Fibroblast of skin of right quadriceps (primary cell): ENCODE measurements at places on chromosomes 7 and 10.

- DNase-seq = peak; percentile 60
Measured at GRCh38 chr7:80847027-80847426, 71.8 kb downstream of the SEMA3C start.

- DNase-seq = no peak
Measured at GRCh38 chr10:3573498-3573897, 211.5 kb downstream of the KLF6 start.

- DNase-seq = no peak
Measured at GRCh38 chr7:66958538-66959350, 36.6 kb downstream of the SBDS start.

DNA sequence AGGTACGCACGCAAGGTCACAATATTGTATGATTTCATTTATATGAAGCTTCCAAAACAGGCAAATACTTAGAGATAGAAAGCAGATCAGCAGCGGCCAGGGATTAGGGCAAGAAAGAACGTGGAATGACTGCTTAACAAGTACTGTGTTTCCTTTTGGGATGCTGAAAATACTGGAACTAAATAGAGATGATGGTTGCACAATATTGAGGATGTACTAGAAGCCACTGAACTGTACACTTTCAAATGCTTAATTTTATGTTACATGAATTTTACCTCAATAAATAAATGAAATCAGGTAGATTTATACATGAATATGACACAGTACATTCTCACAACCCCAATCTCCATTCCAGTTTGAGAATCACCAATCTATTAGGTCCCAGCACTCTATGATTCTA is 15.6 kb downstream of the SEM1 start:
- DNase-seq = no peak

DNA sequence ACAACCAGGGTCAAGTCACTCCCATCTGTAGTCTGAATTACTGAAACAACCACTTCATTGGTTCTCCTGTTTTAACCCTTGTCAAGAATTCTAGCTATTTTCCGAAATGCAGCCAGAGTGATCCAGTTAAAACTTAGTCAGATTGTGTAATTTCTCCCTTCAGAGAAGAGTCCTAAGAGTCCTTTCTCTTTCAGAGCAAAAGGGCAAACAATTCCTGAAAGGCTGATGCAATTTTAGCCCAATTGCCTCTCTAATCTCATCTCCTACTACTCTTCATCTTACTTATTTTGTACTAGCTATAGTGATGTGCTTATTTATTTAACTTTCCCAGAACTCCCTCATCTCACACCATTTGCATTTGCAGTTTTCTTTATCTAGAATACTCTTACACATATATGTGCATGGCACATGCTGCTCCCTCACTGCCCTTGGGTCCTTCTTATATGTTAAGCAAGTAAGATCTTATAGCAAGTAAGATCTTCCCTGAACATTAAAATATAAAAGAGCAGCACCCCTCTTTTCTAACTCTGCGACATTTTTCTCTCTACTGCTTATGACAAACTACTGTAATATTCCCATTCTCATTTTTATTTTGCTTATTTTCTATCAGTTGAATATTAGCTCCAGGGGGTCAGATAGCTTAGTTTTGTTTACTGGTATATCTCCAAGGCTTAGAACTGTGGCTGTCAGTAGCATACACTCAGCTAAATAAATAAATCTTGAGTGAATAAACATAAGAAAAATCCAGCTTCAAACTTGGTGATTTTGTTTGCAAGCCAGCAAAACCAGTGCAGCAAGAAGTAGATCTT is 44.6 kb downstream of the HGF start:
- peak; percentile 61 for DNase-seq

DNA sequence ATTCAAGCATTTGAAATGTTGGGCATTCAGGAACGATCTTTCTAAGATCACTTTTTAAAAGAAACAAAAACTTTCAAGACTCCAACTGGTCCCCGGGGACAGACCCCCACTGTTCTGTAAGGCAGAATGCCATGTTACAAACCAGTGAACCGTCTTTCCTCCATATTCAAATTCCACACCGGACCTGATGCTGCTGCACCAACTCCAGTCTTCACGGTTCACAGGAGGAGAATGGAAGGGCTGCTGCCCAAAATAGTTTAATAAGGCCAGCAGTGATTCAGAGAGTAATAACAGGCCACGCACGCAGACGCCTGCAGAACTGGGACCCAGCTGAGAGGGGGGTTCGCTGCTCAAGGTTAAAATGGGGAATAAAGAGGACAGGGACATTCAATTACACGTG is 47.2 kb downstream of the OSBPL3 start:
- DNase-seq = no peak

- peak; percentile 75 for DNase-seq
Measured at GRCh38 chr7:93843260-93843659, 47.3 kb downstream of the TFPI2 start.

- DNase-seq = peak; percentile 54
Measured at GRCh38 chr7:112152186-112152585, 54.0 kb downstream of the DOCK4 start.

- DNase-seq = peak; percentile 66
Measured at GRCh38 chr7:6252748-6253147, 19.7 kb downstream of the CYTH3 start.

DNA sequence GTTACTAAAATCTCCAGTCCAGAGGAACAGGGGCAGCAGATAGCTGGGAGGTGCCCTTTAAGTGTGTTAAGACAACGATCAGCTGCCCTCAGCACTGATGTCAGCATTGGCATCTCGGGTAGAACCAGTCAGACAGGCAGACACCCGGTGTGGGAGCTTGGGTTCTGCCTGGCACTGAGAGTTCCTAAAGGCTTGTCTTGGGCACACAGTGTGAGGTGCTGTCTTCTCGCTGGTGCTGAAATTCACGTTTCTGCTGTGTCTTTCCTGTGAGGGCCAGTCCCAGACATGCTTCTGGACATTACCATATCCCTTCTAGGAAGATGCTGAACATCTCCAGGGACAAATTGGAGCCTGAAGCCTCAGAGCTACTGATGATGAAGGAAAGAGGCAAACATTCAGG is 156.2 kb downstream of the DNAJB6 start:
- no peak for DNase-seq

- no peak for DNase-seq
Measured at GRCh38 chr10:44806950-44807349, 104.2 kb upstream of the TMEM72 start.

DNA sequence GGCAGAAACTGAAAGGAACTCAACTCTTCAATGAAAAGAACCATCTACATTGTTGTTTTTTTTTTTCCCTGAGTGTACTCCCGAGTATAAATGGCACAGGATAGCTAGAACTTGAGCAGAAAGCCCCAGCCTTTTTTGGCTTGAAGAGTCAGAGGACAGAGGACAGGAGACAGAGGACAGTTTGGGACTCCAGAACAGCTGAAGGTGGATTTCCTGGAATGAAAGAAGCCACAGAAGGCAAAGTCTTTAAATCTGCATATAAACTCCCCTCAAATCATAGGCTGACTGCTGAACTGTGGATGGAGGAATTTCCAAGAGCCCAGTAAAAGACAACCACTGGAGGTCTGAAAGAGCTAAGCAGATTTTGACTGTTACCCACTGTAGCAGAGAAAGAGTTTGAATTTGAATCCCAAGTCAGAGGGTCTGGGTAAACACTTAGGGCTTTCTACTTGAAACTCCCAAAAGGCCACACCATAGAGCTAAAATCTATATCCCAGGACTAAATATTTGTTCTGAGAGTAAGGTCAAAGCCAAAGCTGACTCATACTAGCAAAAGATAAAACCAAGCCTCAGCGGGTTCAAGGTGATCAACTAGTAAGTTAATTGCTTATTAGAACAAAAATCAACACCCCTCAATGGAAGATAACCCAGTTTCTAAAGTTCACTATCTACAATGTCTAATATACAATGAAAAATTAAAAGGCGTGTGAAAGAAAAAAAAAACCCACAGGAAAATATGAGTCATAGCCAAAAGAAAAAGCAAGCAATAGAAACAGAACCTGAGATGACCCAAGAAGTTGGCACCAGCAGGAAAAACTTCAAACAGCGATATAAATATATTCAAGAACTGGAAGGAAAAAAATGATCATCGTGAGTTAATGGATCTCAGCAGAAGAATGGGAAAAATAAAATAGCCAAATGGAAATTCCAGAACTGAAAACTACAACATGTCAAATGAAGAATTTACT is 1.8 kb upstream of the OPN1SW start:
- DNase-seq = no peak

DNA sequence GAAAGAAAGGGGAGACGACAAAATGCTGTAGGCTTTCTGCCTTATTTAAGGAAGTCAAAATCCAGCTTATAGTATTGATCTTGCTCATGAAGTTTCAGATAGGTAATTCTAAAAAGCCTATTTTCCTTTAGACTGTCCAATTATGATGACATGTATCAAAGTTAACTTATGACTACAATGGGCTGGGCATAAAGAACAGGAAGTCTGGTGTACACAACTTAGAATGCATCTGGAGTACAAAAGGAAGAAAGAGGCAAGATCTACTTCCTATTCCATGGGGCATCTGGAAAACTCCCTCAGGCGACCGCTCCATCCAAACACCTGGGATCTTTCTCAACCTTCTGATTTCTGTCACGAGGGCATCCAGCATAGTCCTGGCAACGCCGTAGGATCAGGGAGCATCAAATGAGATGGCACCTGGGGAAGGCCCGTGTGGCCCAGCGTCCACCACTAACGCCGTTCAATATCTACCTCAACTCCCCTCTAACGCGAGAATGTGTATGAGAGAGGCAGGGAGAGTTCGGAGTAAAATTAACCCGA is 512 bp downstream of the FAM24B start:
- no peak for DNase-seq

DNA sequence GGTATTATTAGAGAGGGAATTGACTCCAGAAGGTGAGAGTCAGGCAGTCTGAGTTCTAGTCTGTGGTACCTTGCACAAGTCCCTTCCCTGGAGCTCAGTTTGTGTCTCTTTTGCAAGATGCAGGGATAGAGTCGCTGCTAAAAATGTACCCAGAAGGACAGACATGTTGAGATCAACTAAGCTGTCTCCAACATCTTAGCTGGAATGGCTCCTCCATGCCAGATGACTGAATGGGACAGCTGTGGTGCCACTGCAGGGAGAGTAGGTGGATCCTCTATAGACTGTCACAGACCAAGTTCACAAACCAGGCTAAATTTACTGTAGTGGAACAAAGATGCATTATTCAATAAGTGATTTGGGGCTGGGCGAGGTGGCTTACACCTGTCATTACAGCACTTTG is 120.1 kb downstream of the NEURL1 start:
- DNase-seq = no peak

DNA sequence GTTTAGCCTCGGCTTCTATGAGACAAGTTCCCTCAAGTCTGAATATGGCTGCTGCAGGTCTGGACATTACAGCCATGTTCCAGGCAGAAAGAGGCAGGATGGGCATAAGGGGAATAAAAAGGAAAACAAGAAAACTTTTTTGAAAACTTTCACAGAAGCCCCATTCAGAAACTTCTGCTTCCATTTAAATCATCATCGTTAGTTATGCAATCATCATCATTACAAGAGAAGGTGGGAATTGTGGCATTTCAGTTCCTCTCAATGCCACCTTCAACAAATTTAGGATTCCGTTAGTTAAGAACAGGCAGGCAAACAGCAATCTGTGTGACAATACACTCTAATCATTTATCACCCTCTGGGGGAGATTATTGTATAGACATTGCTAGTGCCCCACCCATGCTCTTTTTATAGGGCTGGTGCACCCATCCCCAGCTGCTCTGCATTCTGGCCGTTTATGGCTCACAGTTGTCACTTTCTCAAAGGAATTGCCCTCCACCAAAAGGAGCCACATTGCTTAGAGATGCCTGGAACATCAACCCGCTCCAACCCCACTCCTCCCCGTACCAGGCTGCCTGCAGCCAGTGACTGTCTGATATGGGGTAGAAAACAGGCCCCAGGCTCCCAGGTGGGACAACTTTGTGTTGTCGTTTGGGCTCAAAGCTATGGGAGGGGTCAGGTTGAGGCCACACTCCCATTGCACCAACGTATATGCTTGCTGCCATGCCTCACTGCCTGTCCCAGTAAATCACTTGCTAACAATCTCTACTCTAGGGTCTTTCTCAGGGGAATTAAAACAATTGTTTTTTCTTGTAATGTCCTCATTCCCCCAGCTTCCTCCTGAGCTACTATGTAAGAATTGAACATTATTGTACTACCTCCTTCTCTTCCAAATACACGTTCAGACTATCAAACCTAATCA is 24.2 kb downstream of the ITGB8 start:
- DNase-seq = no peak

DNA sequence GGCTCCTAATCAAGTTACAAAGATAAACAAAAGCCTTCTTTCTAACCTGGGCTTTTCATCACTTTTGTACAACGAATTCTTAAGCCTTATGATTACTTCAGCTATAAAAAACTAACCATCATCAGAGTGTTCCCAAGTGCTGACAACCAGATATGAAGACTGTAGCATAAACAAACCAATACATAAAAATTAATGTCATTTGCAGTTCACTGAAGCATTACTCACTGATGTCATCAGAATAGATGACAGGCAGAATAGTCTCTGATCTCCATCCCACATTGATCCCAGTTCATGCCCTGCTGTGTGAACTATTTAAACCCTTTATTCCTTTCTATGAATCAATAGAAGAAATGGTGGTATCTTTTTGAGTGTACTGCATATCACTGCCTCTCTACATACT is 84.4 kb downstream of the DNAJC1 start:
- peak; percentile 57 for DNase-seq

DNA sequence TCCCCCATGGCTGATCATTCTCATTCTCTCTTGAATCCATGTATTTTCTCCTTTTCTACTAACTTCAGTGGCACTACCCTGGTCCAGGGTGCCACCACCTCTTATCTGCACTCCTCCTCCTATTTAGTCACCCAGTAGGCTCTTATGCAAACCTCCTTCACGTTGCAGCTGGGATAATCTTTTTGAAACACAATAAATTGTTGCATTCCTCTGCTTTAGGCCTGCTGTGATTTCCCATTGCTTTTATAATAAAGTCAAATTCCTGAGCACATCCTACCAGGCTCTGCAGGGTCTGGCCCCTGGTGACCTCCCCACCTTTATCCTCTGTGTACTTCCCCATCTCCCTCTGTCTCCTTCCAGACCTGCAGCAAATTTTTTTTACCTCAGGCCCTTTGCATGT is 112.7 kb upstream of the KIAA1217 start:
- no peak for DNase-seq

GRCh38 chr10:70191972-70192305 is 21.6 kb upstream of the SAR1A start:
- peak; percentile 96 for DNase-seq

GRCh38 chr7:136245327-136246004 is 268.3 kb upstream of the MTPN start:
- DNase-seq = no peak

DNA sequence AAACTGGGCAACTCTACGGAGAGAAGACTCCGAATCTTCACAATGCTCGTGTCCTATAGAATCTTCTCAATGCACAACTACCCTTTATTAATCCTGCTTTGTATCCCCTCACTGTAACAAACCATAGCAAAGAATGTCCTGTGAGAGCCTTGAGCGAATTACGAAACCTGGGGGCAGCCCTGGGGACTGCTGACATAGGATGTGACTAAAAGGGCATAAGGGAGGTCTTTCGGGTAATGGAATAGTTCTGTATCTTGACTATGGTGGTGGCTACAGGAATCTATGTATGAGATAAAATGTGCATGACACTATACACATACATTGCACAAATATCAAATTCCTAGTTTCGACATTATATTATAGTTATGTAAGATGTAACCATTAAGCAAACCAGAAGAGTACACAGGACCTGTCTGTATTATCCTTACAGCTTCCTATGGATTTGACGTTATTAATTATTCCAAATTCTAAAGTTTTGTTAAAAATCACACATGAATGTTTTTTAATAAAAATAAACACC is 162.5 kb upstream of the KCTD7 start:
- DNase-seq = no peak

GRCh38 chr7:123011766-123012369 is 16.4 kb upstream of the TAS2R16 start:
- no peak for DNase-seq
